ENCODE measurements at places on chromosomes 3 and 15.

GRCh38 chr3:37162501-37163245 is 11.7 kb downstream of the LRRFIP2 start:
- no peak for DNase-seq

DNA sequence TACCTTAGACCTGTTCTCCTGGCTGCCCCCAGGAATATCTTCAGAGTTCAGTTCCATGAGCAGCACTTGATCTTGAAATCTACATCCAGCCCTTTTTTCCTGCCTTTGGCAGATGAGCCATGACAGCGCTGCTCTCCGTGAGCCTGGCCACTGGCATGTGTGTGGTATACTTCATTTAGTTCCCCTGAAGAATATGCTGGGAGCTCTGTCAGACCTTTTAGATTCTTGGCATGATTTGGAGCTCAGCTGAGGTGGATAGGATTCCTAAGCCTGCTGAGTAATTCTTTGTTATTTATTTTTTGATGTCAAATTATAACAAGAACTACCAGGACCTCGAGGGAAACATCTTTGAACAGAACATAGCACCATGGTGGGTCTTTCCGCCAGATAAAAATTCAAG is 121.7 kb downstream of the EDEM1 start:
- peak; percentile 7 for DNase-seq

DNA sequence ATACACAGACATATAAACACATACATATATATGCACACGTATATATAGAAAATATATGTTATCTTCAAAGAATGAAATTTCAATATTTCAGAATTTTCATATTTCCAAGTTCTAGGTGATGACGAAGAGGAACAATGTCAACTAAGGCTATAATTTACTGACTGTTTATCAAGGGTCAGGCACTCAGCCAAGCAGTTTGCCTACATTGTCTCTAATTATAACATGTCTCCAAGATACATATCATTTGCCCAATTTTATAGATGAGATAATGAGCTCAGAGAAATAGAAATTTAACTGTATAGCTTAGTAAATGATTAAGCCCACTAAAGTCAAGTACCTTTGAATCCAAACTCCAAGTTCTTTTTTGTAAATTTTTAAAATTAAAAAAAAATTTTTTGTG is 99.9 kb upstream of the PLSCR4 start:
- no peak for DNase-seq

DNA sequence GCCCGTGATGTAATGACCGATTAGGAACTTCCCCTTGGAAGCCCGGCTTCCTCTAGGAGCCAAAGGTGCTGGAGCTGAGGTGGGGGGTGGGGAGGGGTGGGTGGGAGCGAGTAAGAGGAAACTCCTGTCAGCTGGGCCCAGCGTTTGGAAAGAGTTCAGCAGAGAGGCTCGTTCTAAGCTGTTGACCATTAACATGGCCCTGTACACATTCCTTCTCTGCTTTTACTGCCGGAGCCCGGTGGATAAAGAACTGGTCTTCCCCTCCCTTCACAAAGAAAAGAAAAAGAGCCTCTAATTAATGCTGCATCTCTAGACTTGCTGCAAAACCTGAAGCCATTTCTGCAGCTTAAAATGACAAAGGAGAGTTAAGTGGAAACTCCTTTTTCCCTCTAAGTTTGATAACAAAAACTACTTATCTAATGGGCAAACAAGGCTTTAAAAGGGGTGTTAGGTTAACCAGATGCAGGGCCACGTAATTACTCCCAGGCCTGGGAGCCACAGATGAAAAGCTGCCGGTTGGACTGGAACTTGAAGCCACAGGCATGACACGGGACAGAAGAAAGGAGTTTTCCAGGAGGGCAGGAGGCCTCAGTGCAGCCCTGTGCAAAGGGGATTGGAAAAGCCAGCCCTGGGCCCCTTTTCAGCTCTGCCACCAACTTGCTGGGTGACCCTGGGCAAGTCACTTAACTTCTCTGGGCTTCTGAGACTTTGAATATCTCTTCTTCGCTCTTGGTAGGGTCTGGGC is 71.3 kb downstream of the SMAD6 start:
- no peak for DNase-seq

- DNase-seq, result no peak
Measured at GRCh38 chr3:116035429-116035828, 409.9 kb downstream of the LSAMP start.
